ENCODE measurements at places on chromosomes 7 and 10.

DNA sequence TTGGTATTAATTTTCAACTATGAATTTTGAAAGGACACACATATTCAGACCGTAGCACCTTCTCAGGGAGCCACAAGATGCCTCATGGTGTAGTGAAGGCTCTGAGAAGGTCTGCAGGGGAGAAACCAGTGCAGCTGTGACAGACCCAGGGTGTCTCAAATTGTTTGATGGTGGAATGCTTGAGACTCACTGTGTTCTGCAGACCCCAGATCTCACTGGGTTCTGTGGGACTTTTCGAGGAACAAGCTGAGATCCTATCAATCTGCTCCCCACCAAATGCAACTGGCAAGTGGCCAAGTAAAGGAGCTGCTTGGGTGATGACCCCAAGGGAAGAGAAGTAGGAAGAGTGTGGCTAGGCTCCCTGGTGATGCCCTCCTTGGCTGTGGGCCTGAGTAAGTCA lies 130.5 kb upstream of the UNC5B start:
- no peak for DNase-seq

- DNase-seq, result no peak
Measured at GRCh38 chr7:134699021-134699818, 52.6 kb downstream of the BPGM start.

DNA sequence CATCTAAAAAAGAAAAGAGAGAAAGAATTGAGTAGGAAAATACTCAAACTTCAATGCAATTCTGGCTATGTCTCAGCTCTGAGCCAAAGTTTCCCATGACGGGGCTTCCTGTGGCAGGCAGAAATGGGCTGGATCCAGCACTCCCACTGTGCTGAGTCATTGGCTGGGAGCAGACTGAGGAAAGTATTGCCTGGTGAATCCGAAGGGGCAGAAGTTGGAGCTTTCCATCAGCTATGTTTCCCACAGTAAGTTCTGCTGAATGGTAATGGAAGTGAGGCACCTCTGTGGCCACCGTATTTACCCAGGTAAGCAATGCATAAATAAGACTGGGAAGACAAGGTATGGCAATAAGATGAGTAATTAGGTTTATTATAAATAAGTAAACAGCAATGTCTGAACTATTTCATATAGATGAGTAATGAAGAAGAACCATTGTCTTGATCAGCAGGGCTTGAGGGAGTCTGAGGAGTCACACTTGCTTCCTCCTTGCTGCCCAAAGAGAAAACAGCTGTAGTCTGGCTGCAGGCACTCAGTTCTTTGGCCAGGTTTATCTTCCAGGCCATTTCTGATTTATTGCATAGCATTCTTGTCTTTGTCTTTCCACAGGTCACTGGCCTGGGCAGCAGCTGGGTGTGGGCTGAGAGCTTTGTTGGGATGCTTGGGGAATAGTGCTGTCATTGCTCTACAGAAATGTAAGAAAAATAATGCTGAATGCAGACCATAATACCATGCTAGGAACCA lies 255.3 kb downstream of the DNAJB9 start:
- no peak for DNase-seq

- DNase-seq, result peak; percentile 43
Measured at GRCh38 chr7:152989889-152990380, 230.4 kb downstream of the ACTR3B start.

DNA sequence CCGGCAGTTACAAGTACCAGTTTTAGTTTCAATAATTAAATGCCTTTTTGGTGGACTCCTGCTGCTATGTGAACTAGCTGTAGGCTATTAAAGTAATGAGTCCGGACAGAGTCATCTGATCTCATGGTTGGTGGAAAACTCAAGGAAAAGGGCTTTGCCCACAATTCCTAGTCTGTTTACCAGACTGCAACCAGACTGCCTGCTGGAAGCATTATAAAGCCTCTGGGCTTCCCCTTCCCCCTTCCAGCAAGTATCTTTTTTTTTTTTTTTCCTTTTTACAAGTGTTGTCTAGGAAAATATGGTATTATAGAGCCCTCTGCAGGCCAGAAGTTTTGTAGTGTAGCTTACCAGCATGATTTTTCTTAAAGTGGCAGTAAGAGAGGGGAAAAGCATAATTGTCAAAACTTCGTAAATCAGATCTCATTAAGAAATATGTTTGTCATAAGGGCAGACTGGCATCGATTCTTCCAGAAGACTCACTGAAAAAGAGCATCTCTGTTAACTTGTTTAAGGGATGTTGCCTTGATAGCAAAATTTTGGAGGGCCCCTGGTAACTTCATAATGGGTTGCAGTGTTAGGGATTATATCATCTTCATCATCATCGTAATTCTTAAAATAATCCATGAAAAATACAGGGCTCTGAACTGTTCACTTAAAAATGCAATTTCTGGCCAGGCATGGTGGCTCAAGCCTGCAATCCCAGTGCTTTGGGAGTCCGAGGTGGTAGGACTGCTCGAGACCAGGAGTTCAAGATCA lies 181.3 kb downstream of the TAX1BP1 start:
- peak; percentile 91 for DNase-seq
